Epithelial cell of alveolus of lung (primary cell): ENCODE measurements at places on chromosomes 2 and 18. TPM values are rescaled to one million over a fixed set of nuclear protein-coding genes. Genes with fewer than 3 reads are reported as not detected.

RNF152 gene
- 10.0 and 11.6 TPM in 2 replicates for total RNA-seq

C2orf78 gene
- not detected in 2 replicates for total RNA-seq

WDR43 gene
- total RNA-seq, result 21.6 and 47.6 TPM in 2 replicates

IFT172 gene
- total RNA-seq, result 15.3 and 17.5 TPM in 2 replicates

ZNF385B gene
- not detected in 2 replicates for total RNA-seq

SPDYA gene
- total RNA-seq, result 0.13 TPM in 1 of 2 replicates, not detected in the other

CCBE1 gene
- total RNA-seq, result 34.5 and 38.1 TPM in 2 replicates

FEV gene
- total RNA-seq, result not detected in 2 replicates

ANKRD30BL gene
- not detected in 2 replicates for total RNA-seq

ANKRD36 gene
- 7.7 and 8.1 TPM in 2 replicates for total RNA-seq
